ENCODE measurements at places on chromosomes 4 and X. TPM values are rescaled to one million over a fixed set of nuclear protein-coding genes. Genes with fewer than 3 reads are reported as not detected.
A peak's percentile ranks its signal among the peaks of the same experiment; 100 is the strongest.

- H3K27ac ChIP-seq: no peak overlapping the region
- H3K4me3 ChIP-seq: no peak overlapping the region
- no peak for DNase-seq
- H3K4me1 ChIP-seq: no peaks in the 10 kb centered on the region
- H3K27me3 ChIP-seq: peaks cover 11% of the 10 kb centered on the region
- no peaks in the 10 kb centered on the region for H3K36me3 ChIP-seq
Measured at GRCh38 chr4:6556263-6556662, 18.7 kb upstream of the MAN2B2 start.

GRCh38 chr4:127631420-127631819 is 1.3 kb upstream of the INTU start:
- H3K4me1 ChIP-seq: peaks cover 3% of the 10 kb centered on the region
- DNase-seq: peak; percentile 17
- no peaks in the 10 kb centered on the region for H3K27me3 ChIP-seq
- no peak overlapping the region for H3K4me3 ChIP-seq

- no peak overlapping the region for H3K27ac ChIP-seq
- DNase-seq: no peak
- no peaks in the 10 kb centered on the region for H3K36me3 ChIP-seq
Measured at GRCh38 chrX:128698573-128699181, 646.5 kb upstream of the ACTRT1 start.

DNA sequence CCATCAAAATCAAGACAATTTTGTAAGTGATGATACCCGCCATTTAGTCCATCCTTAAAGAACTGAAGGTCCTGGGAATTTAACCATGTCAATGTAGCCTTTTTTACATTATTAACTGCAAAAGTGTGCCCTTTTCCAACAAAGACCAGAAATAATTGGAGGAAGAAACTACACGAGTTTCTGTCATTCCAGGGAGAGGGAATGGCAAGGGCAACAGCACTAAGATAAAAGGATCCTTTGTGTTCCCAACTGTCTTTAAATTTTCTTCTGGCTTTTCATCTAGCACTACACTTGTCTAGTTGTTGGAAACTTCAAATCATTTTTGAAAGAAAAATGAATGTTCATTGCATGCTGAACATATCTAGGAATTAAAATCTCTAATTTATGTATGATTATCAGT is 286.2 kb downstream of the GALNTL6 start:
- DNase-seq: no peak
- no peak overlapping the region for H3K4me3 ChIP-seq
- no peaks in the 10 kb centered on the region for H3K36me3 ChIP-seq
- no peaks in the 10 kb centered on the region for H3K27me3 ChIP-seq

GRCh38 chr4:657834-658667 is 16.0 kb downstream of the ATP5ME start:
- H3K27ac ChIP-seq: no peak overlapping the region
- H3K4me3 ChIP-seq: no peak overlapping the region
- H3K4me1 ChIP-seq: no peaks in the 10 kb centered on the region

DNA sequence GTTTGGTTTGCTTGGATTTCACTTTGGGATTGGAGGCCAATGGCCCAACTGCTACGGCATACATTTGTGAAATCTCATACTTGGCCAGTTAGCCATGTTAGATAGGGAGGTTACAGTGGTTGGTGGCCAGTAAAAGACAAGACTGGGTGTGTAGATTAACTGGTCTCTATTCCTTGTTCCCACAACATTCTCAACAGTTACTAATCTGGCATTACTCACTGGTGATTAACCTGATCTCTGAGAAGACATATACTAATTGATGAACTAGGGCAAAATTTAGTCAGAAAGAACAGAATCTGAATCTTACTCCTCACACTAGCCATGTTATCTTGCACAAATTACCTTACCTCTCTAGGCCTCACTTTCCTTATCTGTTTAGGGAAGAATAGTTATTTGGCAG is 33.4 kb downstream of the GATB start:
- DNase-seq: peak; percentile 54
- H3K27me3 ChIP-seq: no peaks in the 10 kb centered on the region
- no peaks in the 10 kb centered on the region for H3K36me3 ChIP-seq
- H3K4me3 ChIP-seq: no peak overlapping the region

GRCh38 chrX:153507484-153508178 is 9.8 kb upstream of the ATP2B3 start:
- no peaks in the 10 kb centered on the region for H3K27me3 ChIP-seq
- H3K36me3 ChIP-seq: no peaks in the 10 kb centered on the region
- H3K27ac ChIP-seq: no peak overlapping the region
- no peaks in the 10 kb centered on the region for H3K4me1 ChIP-seq
- peak; percentile 59 for DNase-seq
- no peak overlapping the region for H3K4me3 ChIP-seq

DNA sequence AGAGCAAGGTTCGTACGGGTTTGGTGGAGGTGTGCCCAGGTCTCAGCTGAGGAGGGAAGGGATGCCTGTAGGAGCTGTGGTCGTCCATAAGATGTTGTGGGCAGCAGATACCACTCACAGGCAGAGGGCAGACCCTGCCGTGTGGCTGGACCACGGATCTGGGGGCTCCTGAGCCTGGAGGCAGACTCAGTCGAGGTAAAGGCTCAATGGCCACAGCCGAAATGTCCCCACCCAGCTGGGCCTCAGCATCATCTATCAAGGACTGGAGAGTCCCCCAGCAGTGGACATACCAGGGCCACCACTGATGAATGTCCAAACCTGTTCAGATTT is 98.5 kb downstream of the DHRSX start:
- no peaks in the 10 kb centered on the region for H3K4me1 ChIP-seq
- H3K27me3 ChIP-seq: no peaks in the 10 kb centered on the region
- H3K4me3 ChIP-seq: no peak overlapping the region
- no peaks in the 10 kb centered on the region for H3K36me3 ChIP-seq

PAGE2 gene
- total RNA-seq: not detected

MSMO1 gene
- total RNA-seq: 743 TPM

ZFYVE28 gene
- 8.2 TPM for total RNA-seq

All from fibroblast of lung (primary cell).